Fibroblast of lung (primary cell): ENCODE measurements at places on chromosomes 4 and X. TPM values are rescaled to one million over a fixed set of nuclear protein-coding genes. Genes with fewer than 3 reads are reported as not detected.

Gene YTHDC1
- 38.5 and 47.6 TPM in 2 replicates for total RNA-seq

Gene USP26
- total RNA-seq, result not detected in 2 replicates

Gene GSX2
- total RNA-seq, result 0.33 TPM in 1 of 2 replicates, not detected in the other

Gene LAGE3
- 13.4 and 20.5 TPM in 2 replicates for total RNA-seq

Gene APLN
- total RNA-seq, result 0.17 and 3.6 TPM in 2 replicates

Gene SH2D1A
- not detected in 2 replicates for total RNA-seq

DNA sequence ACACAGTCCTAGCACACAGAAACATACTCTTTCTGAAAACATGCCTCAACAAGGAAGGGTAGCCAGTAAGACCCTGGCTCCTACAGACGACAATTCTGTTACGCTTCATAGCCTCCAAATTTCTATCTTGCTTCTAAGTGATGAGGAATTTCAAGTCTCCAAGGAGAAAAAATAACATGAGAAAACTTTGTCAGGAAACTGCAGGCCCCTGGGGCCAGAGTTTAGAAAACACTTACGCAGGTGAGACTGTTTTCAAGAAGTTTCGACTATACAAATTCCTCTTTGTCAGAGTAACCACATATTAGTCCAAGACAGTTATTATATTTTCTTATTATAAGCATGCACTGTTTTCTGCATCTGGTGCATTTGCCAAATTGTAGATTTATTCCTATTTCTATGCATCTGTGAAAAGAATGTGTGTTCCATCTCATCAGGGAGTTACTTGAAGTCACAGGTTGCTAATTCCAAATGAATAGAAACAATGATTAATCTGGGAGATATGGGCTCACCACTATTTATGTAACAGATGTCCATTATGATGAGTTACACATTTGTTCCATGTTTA lies 30.3 kb upstream of the HCCS start:
- H3K4me1 ChIP-seq, result no peaks in the 10 kb centered on the region
- no peaks in the 10 kb centered on the region for H3K27me3 ChIP-seq
- H3K27ac ChIP-seq, result no peak overlapping the region
- H3K4me3 ChIP-seq, result no peak overlapping the region
- no peaks in the 10 kb centered on the region for H3K36me3 ChIP-seq

GRCh38 chr4:83276299-83277040 lies 8.1 kb downstream of the COQ2 start:
- no peak overlapping the region for H3K27ac ChIP-seq
- H3K4me1 ChIP-seq, result no peaks in the 10 kb centered on the region
- no peaks in the 10 kb centered on the region for H3K36me3 ChIP-seq
- no peak overlapping the region for H3K4me3 ChIP-seq
- no peaks in the 10 kb centered on the region for H3K27me3 ChIP-seq
- no peak for DNase-seq

DNA sequence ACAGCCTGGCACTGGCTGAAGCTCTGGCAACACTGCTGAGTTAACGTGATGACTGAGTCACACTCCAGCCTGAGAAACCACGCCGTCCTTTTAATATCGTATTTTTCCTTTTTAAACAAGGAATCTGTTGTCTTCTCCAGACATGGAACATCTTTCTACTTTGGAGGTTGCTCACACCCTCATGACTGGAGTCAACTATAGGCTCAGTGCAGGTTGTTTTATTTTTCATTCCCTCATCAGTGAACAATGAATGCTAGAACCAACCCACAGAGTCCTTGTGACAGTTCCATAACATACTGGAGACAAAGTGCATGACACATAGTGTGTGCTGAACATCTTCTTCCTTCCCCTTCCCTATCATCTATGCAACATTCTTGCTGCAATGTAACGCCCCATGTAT lies 76.8 kb upstream of the CPEB2 start:
- H3K4me1 ChIP-seq, result no peaks in the 10 kb centered on the region
- no peaks in the 10 kb centered on the region for H3K27me3 ChIP-seq
- H3K27ac ChIP-seq, result no peak overlapping the region
- H3K36me3 ChIP-seq, result no peaks in the 10 kb centered on the region

- H3K4me1 ChIP-seq, result no peaks in the 10 kb centered on the region
- H3K4me3 ChIP-seq, result no peak overlapping the region
- peak; percentile 7 for DNase-seq
- no peaks in the 10 kb centered on the region for H3K36me3 ChIP-seq
These were observed 33.4 kb upstream of the PHKA2 start for GRCh38 chrX:19017271-19017670.

DNA sequence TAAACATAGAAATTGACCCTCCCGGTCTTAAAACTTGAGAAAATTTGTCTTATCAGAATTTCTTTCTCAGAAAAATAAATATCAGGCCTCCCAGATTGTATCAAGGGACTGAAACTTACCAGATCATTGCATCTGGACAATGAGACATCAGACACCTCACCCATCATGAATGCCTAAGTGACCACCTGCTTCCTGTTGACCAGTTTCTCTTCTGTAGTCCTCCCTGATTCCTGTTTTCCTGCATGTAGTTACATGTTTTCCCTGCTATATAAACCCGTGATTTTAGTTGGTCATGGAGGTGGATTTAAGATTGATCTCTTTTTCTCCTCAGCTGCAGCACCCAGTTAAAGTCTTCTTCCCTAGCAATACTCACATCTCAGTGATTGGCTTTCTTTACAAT lies 548.1 kb downstream of the PPP4R3C start:
- H3K27ac ChIP-seq, result no peak overlapping the region
- no peak overlapping the region for H3K4me3 ChIP-seq
- H3K4me1 ChIP-seq, result no peaks in the 10 kb centered on the region
- no peaks in the 10 kb centered on the region for H3K36me3 ChIP-seq

DNA sequence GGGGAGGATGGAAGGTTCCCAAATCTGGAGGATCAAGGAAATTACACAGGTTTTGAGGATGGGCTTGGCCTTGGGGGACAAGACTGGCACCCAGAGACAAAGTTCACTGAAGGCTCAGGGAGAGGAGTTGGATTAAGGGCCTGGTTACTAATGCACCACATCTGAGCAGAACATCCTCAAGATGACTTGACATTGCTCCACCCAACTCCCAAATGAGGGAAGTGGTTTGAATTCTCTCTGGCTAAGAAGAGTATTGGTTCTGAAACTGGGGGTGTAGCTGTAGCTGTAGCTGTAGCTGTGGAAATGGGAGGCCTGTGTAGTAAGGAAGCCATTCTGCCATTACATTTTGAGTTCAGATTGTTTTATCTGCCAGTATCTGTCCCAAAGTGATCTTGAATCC lies 129.4 kb downstream of the RASL11B start:
- no peaks in the 10 kb centered on the region for H3K36me3 ChIP-seq
- H3K4me1 ChIP-seq, result peaks cover 8% of the 10 kb centered on the region
- no peaks in the 10 kb centered on the region for H3K27me3 ChIP-seq
- no peak overlapping the region for H3K4me3 ChIP-seq
- no peak for DNase-seq
- H3K27ac ChIP-seq, result no peak overlapping the region

DNA sequence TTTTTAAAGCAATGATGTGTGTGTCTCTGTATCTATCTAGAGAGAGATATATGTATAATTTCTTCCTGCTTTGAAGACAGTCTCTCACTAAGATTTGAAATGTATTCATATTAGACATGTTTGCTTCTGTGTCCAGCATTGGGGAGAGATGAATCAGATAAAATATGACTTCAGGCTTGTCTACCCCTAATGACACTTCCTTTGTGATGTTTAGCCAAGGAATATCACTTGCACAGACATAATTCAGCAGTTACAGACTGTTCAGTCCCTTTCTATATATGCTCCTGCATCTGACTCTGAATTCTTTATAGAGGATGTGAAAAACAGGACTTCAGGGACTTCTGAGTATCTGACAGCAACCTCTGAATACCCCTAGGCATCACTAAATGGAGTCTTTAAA lies 158.4 kb downstream of the DCLK2 start:
- H3K27ac ChIP-seq, result peak overlapping the region; percentile 85
- H3K4me3 ChIP-seq, result no peak overlapping the region
- peak; percentile 75 for DNase-seq
- no peaks in the 10 kb centered on the region for H3K27me3 ChIP-seq
- peaks cover 37% of the 10 kb centered on the region for H3K4me1 ChIP-seq
- H3K36me3 ChIP-seq, result no peaks in the 10 kb centered on the region

DNA sequence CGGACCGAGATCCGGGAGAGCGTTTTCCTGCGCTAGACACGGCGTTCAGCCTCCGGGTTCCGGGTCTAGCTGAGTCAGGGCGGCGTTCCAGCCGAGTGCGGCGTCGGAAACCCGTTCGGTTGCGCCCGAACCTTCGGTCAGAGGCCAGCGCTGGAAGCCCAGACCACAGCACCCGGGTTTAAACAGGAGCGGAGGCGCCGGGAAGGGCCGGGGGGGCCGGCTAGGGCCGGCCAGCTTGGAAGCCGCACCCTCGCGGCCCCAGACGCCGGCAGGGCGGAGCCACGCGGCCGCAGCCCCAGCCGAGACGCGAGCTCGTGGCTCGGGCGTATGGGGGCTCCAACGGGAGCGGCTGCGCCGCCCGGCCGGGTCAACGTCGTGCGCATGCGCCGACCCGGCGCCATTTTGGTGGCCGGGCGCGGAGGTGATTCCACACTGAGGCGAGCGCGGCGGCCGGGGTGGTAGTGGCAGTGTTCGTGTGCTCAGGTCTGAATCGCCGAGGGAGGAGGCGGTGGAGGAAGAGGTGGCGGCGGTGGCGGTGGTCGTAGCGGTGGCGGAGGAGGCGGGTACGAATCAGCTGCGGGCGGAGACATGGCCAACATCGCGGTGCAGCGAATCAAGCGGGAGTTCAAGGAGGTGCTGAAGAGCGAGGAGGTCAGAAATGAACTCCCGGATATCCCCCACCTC lies at the start of gene UBE2K:
TSS of gene UBE2K (plus strand) at position 397 of the 684 bp plus-strand sequence. CDS start at position 589, 192 bp downstream.
- H3K27me3 ChIP-seq, result no peaks in the 10 kb centered on the region
- peak within 1 kb of the TSS; percentile 92 for H3K27ac ChIP-seq
- DNase-seq, result peak; percentile 82
- H3K4me1 ChIP-seq, result no peaks in the 10 kb centered on the region

- H3K27ac ChIP-seq, result no peak overlapping the region
- no peak overlapping the region for H3K4me3 ChIP-seq
- H3K36me3 ChIP-seq, result no peaks in the 10 kb centered on the region
- no peaks in the 10 kb centered on the region for H3K27me3 ChIP-seq
- no peaks in the 10 kb centered on the region for H3K4me1 ChIP-seq
- DNase-seq, result no peak
These were observed 50.9 kb upstream of the C4orf54 start for GRCh38 chr4:99708551-99708950.

- no peak overlapping the region for H3K4me3 ChIP-seq
- H3K27ac ChIP-seq, result no peak overlapping the region
- no peaks in the 10 kb centered on the region for H3K4me1 ChIP-seq
- no peaks in the 10 kb centered on the region for H3K27me3 ChIP-seq
- DNase-seq, result no peak
These were observed 7.1 kb upstream of the FAM149A start for GRCh38 chr4:186097386-186097785.

GRCh38 chr4:40333921-40334352 lies 1.2 kb upstream of the CHRNA9 start:
- H3K27me3 ChIP-seq, result no peaks in the 10 kb centered on the region
- no peak overlapping the region for H3K4me3 ChIP-seq
- H3K27ac ChIP-seq, result no peak overlapping the region
- DNase-seq, result peak; percentile 89

DNA sequence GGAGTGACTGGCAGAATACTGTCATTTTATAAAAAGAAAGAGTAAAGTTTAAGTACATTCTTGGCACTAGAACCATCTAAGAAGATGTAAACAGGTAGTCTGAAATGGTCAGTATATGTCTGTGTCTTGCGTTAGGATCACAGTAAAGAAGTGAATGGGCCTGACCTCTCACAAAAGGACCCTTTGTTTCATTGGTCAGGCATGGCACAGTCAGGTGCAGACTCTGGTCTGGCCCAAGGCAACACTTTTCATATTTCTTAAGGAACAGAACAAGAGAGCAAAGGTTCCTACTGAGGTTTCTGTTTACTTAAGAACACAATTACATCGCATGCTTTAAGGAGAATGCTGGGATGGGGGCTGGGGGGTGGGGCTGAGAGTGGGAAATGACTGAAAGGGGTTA lies 48.1 kb downstream of the RPGR start:
- peak; percentile 9 for DNase-seq
- no peak overlapping the region for H3K27ac ChIP-seq
- no peaks in the 10 kb centered on the region for H3K27me3 ChIP-seq
- no peaks in the 10 kb centered on the region for H3K36me3 ChIP-seq
- H3K4me1 ChIP-seq, result peaks cover 5% of the 10 kb centered on the region

GRCh38 chr4:154478128-154478527 lies 13.5 kb downstream of the DCHS2 start:
- H3K4me1 ChIP-seq, result no peaks in the 10 kb centered on the region
- no peaks in the 10 kb centered on the region for H3K27me3 ChIP-seq
- H3K36me3 ChIP-seq, result no peaks in the 10 kb centered on the region
- no peak for DNase-seq

DNA sequence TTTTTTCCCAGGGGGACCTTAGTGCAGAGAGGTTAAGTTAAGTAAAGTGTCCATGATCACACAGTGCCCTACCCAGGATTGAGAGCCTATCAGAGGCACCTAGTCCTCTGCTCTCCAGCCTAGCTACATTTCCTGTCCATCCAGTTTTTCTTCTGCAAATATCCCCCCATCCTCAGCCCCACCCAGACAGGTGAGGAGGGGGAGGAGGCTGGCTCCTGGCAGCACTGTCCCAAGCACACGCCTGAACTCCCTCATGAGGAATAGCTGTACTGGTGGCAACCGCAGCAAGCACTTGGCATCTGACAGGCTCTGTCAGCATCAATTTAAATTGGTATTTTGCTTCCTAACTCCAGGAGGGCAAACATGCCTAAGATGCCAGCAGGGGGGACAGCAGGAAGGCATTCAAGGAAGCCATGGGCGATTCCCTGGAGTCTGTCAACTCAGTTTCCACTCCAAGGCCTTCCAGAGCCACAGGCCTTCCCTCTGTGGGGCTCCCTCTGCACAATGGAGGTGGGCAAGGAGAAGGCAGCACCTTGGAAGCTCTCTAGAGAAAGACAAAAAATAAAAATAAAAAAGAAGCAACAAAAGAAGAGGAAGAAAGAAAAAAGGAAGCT lies 6.4 kb upstream of the FRMPD3 start:
- H3K4me3 ChIP-seq, result no peak overlapping the region
- no peaks in the 10 kb centered on the region for H3K36me3 ChIP-seq
- no peak for DNase-seq
- H3K27ac ChIP-seq, result no peak overlapping the region
- peaks cover 2% of the 10 kb centered on the region for H3K27me3 ChIP-seq

GRCh38 chr4:82809619-82810018 lies 11.0 kb upstream of the SCD5 start:
- H3K27ac ChIP-seq, result no peak overlapping the region
- no peak overlapping the region for H3K4me3 ChIP-seq
- no peaks in the 10 kb centered on the region for H3K27me3 ChIP-seq
- H3K36me3 ChIP-seq, result no peaks in the 10 kb centered on the region

- no peaks in the 10 kb centered on the region for H3K36me3 ChIP-seq
- H3K27ac ChIP-seq, result no peak overlapping the region
- no peaks in the 10 kb centered on the region for H3K4me1 ChIP-seq
- no peak for DNase-seq
- no peaks in the 10 kb centered on the region for H3K27me3 ChIP-seq
These were observed 286.6 kb downstream of the BMPR1B start for GRCh38 chr4:95044324-95044837.

DNA sequence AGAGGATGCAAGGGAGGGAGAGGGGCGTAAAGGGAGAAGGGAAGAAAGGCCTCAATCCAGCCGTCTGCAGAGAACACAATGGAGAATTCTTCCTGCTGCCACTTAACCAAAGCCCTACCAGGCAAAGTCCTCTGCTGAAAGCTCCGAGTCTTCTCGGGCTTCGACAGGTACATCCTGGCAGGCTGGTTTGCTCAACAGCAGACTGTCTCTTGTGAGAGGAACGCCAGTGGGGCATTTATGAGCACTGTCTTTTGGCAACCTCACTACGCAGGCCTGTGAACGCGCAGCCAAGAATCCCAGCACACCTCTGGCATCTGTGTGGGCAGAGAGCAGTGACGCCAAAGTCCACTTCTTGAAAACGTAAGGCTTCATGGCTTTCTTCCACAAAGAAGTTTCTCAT lies 207.5 kb upstream of the FAM9B start:
- no peaks in the 10 kb centered on the region for H3K36me3 ChIP-seq
- H3K4me1 ChIP-seq, result no peaks in the 10 kb centered on the region
- no peak overlapping the region for H3K27ac ChIP-seq
